ENCODE measurements at places on chromosomes 4 and X.

DNA sequence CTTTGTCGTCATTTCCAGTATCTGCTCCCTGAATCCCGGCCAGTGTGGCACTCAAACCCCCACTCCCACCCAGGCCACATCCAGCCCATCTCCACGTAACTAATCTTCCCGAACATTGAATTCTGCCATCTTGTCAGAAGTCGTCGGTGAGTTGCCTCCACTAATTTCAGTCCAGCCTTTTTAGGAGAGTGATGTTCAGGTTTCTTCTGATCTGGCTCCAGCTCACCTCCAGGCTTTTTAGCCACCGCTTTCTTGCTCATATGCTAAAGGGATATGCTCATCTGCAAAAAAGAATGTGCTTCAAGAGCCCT, 1.3 kb downstream of the TMEM165 start:
- no peak for DNase-seq

DNA sequence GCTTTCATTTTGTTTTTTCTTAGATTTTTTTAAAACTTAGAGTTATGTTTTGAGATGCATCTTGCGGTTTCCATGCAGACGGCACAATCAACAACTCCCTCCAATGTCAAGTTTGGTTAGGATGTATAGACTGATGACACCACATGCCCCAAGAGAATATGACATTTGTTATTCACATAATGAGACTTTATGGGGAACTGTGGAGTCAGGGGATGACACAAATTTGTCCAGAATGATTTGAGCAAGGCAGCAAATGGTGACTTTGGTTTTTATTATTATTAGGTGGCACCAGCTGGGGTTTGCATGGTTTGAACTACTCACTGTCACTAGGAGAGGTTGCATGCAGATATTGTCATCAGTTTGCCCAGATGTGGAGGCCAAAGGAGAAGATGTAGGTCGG, 461.8 kb upstream of the PRKX start:
- DNase-seq = no peak

DNA sequence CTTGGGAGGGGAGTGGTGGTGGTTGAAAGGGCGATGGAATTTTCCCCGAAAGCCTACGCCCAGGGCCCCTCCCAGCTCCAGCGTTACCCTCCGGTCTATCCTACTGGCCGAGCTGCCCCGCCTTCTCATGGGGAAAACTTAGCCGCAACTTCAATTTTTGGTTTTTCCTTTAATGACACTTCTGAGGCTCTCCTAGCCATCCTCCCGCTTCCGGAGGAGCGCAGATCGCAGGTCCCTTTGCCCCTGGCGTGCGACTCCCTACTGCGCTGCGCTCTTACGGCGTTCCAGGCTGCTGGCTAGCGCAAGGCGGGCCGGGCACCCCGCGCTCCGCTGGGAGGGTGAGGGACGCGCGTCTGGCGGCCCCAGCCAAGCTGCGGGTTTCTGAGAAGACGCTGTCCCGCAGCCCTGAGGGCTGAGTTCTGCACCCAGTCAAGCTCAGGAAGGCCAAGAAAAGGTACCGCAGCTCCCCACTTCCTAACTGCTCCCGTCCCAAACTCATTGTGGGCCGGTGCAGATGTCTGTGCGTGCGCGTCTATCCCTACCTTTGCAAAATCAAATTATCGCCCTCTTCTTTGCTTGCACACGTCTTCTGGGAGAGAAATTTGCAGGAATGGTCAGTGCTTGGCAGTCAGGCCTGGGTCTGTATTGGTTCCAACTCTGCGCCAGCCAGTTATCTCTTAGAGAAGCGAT, 533 bp downstream of the IL15 start:
- DNase-seq = no peak

DNA sequence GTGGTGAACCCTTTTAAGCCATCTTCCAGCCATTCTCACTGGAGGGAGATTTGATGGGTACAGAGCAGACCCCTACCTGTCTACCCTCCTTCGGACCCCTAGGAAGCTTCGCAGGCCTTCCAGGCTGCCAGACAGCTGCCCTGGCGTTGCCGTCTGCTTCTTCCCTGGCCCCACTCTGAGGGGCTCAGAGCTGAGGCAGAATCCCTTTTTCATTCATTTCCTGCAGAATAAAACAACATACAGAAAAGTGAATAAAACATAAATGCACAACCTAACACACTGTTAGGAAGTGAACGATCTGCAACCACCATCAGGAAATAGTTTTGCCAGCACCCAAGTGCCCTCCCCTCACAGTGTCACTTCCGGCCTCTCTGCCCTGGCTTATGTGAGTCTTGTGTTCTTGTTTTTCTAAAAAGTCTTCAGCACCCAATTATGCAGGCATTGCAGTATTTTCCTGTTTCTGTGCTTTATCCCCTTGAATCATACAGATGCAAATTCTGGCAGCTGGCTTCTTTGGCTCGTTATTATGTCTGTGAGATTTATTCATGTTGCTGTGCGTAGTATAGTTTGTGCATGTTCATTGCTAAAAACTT, 5.6 kb upstream of the ADD1 start:
- DNase-seq = peak; percentile 50

GRCh38 chrX:107736781-107737531, 38.6 kb downstream of the TSC22D3 start:
- no peak for DNase-seq

- no peak for DNase-seq
Observed at GRCh38 chr4:148170408-148171365, 271.5 kb downstream of the NR3C2 start.

- no peak for DNase-seq
Observed at GRCh38 chr4:113468165-113469022, 293.1 kb downstream of the CAMK2D start.

- DNase-seq = no peak
Observed at GRCh38 chr4:63790377-63790776, 618.9 kb downstream of the TECRL start.
